ENCODE measurements at places on chromosomes 7 and 10.
A peak's percentile ranks its signal among the peaks of the same experiment; 100 is the strongest.

DNA sequence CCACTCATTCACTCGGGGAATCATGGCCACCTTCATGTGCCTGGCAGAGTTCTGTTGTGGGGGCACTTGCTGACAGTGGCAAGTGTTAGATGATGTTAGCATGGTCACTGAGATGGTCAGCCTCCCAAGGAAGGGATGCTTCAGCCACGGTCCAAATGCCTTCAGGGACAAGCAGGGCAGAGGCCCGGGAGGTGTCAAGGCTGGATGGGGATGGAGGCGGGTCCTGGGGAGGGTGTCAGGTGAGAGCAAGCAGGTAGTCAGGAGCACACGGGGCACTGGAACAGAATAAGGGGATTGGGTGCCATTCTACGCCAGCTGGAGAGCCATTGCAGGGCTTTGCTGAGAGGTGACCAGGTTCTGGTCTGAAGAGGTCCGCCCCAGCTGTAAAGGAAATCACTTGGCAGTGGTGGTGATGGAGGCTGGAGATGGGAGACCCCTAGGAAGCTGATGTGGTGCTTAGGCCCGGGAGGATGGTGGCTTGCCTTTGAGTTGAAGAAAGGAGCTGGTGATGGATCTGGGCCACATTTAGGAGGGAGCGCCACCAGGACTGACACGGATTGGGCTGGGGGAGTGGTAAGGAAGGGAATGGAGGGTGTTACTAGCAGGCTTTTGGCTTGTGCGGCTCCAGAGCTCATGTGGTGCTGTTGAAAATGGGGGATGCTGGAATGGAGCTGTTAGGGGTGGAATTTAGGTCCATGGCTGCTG lies 24.1 kb downstream of the AGAP3 start:
- DNase-seq: no peak

- DNase-seq: peak; percentile 27
These were observed 26.6 kb downstream of the TBXAS1 start for GRCh38 chr7:139855498-139856270.

DNA sequence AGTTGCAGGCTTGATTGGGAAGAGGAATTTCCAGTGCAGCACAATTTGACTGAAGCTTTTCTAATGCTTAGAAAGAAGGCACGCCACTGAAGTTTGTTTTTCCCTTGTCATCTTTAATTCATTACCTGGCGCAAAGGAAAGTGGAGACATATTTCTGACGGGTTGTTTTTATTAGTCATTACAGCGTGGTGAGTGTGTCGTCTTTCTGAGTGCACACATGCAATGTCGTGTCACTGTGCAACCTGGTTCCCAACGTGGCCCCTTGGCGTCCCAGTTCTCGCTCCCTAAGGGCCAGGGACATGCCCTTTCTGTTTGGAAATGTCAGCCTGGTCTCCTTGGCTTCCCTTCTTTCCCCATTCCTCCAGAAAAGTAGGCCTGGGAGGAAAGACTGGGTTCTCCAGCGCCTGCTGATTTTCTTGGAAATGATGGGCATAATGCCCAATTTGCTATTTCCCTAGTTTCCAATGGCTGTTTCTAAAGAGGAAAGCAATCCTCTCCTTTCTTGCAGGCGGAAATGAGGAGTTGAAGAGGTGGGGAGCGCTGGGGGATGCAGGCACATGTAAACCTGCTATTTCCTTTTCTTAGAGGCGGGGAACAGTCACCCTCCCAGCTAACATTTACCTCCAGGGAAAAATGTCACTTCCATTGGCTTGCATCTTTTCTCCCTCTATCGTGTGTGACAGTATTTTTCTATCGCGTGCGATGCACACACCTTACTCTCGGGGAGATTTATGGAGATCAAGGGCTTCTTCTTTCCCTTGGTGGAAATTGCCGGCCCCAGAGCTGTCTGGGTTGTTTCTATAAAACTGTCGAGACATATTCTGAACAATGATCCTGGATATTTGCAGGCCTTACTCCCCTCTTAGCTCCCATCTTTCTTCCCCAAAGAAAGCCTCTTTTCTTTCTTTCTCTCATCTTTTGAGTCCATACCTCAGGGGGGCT lies 249.8 kb downstream of the ARHGAP12 start:
- DNase-seq: no peak

DNA sequence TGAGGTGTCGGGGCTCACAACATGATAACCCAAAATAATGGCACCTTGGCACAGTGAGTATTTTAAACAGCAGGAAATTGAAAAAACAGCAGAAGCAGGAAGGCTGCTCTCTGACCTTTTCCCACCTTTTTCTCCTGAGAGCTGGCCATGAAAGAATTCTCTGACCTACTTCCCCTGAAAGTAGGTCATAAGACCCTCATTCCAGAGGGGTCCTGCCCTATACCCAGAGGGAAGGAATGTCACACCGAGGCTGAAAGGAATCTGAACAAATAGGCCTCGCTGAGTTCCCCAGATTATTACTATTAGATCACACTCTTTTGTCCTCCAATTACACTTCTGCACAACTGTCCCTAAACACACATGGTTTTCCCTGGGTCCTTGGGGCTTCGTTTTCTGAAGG lies 18.8 kb downstream of the CPVL start:
- no peak for DNase-seq

DNA sequence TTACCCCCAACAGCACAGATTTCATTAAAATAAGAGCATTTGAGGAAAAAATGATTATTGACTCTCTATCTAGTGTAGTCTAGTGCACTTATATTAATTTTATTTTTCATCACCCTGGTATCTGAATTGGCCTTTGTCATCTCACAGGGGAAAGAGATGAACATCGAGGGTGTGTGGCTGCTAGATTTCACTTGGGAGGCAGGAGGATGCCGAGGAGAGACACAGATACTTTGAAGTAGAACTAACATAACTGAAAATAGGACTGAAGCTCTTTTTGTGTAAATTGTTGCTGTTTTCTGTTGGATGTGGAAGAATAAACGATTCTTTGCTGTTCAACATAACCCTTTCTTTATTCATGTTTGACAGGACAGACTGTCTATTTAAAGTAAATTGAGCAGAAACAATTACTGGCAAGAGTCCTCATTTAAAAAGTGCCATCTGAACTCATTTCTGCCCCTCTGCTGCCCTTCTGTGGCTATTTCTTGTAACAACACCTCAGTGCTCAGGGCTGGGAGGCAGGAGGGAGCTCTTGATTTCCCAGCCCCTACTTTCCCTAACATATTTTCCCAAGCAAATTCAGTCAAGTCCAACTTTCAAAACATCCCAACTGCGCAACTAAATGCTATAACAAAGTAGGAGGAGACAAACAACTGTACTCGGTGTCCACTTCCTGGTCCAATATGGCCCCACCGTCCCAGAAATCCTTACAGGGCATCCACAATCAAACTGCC lies 15.6 kb downstream of the LYZL1 start:
- DNase-seq: peak; percentile 50

DNA sequence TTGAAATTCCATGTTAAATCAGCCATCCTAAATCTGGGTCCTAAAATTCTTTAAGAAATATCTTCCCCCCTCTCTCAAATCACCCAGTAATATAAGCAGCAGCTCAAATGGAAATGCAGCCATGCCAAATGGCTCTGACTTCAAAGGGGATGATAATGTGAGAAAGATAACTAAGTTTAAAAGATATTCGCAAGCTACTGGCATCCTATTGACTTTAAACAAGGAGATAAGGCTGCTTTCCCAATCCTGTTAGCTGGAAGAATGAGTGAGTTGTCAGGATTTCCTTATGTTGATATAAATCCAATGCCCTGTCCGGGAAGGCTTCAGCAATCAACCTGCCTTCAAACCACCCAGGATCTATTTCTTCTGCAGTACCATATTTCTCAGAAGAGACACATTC lies 172.0 kb downstream of the FANK1 start:
- no peak for DNase-seq

- no peak for DNase-seq
These were observed 1.7 kb downstream of the AKR1B1 start for GRCh38 chr7:134457210-134457609.

GRCh38 chr7:17371671-17372524 lies 73.4 kb downstream of the AHR start:
- DNase-seq: peak; percentile 76

- DNase-seq: no peak
These were observed 398.8 kb downstream of the TFEC start for GRCh38 chr7:115631782-115632181.

DNA sequence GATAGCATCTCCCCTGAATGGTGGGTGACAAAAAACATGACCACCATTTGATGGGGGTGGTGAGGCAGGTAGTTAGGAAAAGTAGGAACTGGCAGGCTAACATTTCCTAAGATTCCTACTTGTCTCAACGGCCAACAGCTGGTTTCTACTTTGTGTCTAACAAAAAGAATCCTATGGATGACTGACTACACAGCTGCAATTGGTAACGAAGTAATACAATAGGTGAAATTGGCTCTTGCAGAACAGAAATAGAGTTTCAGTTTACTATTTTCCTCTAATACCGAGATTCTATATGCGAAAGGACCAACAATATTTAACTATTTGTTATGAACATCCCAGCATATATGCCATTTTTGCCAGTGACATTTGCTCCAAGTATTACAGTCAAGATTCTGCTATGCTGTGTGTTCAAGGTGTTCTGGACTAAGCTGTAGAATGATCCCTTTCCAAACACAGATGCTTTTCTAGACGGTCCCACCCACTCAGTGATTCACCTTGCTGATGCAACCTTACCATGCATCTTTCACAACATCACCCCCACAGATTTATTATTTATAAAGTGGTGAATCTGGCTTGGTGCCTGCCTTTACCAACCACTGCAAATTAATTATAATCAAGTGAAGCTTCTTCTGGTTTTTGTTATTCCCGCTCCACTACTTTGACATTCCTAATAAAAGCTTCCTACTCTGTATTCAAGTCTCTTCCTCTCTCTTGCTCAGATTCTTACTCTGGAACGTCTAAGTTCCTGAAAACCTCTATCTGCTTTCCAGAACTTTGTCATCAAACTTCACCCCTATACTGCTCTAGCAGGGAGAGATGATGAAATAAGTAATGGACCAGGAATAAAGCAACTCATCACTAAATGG lies 16.8 kb downstream of the BBIP1 start:
- no peak for DNase-seq

- no peak for DNase-seq
These were observed 363.4 kb upstream of the MKI67 start for GRCh38 chr10:128489324-128490247.

DNA sequence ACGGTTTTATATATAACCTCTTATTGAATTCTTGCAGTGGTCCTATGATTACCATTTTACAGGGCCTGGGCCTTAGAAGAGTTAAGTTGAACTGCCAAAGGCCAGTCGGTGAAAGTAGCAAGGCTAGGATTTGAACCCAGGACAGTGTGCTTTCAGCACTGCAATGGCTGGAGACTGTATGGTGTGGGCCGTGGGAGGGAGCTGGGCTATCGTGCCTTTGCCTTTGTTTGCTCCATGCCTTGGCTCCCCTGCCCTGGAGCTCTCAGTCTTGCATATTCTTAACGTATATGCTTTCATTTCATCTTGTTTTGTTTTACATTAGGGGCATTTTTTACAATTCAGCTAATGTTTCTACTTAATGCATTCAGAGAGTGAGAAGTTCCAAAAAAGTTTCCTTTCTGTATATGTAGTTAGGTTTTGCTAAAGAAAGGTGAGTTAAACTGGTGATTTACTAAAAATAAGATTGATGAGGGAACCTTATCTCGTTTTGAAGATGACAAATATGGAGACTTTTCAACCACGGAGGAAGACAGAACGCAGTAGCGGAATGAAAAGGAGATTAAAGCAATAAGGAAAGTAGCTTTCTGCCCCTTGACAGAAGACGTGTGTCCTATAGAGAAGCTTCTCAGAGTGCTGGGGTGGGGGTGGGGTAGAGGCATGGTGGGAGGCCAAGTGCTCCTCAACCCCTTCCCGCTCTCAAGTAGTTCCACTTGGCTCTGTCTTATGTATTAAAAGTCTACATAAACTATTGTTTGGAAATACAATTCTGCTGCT lies 82.5 kb downstream of the RTKN2 start:
- no peak for DNase-seq

DNA sequence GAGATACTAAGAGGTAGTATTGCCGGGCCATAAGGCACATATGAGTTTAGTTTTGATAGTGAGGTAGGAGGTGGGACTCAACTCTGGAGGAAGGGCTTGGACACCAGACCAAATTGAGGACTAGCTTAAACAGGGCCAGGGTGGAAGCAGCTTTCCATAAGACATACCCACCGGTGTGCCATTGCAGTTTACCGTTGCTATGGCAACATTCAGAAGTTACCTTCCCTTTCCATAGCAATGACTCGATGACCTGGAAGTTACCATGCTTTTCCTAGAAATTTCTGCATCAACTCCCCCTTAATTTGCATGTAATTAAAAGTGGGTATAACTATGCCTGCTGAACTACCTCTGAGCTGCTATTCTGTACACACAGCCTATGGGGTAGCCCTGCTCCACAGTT lies 10.9 kb upstream of the SNX10 start:
- no peak for DNase-seq

- no peak for DNase-seq
These were observed 73.7 kb upstream of the TMEM229A start for GRCh38 chr7:124106575-124106974.

GRCh38 chr7:133540096-133540860 lies 287.4 kb downstream of the EXOC4 start:
- no peak for DNase-seq

DNA sequence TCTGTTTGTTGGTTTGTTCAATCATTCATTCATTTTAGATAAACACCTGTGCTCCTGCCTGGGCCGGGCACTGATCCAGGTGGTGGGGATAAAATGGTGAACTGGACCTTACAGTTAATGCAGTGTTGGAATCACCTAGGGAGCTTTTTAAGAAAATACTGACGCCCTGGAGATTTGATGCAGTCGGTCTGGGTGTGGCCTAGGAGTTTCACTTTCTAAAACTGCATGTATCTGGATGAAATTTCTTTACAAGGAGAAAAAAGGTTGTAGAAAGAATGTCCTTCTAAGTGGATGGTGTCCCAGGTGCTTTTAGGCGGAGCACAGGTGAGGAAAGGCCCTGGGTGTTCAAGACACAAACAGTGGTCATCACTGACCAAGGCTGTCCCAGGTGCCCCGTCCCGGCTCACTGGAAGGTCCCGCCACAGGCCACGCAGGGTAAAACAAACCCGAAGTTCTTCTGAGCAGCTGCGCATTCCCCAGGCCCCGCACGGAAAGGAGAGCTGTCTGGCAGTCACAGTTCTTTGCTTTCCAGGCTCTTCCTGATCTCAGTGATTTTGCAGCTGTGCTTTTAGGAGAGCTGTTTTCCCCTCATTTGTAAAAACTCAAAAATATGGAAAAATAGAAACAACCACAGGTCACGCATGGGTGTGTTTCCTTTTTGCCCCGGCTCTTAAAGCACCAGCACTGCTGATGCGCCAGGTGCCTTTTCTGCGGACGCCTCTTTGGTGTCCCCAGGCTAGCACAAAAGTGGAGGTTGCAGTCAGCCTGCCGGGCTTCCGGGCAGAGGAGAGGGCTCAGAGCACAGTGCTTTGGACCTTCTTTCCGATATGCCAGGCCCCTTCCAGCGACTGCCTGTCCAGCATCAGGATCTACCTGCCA lies 161.9 kb downstream of the GRK5 start:
- DNase-seq: no peak

Data from large intestine (tissue), 12 donors.